ENCODE measurements at places on chromosomes 16 and 17. TPM values are rescaled to one million over a fixed set of nuclear protein-coding genes. Genes with fewer than 3 reads are reported as not detected.

Gene DOC2B
- polyA plus RNA-seq, result 52.4 TPM

Gene OTOP3
- polyA plus RNA-seq, result not detected

Gene C16orf92
- polyA plus RNA-seq, result 2.0 TPM

Gene BCL6B
- polyA plus RNA-seq, result 8.5 TPM

Gene SCN4A
- polyA plus RNA-seq, result 0.14 TPM

Gene CSH2
- 5.5 TPM for polyA plus RNA-seq

Gene DUS2
- polyA plus RNA-seq, result 13.3 TPM
